ENCODE measurements at places on chromosomes 7 and 10. TPM values are rescaled to one million over a fixed set of nuclear protein-coding genes. Genes with fewer than 3 reads are reported as not detected.

AGMO gene
- under 0.01 TPM for total RNA-seq

PSAP gene
- total RNA-seq = 988 TPM

PRKRIP1 gene
- total RNA-seq = 15.4 TPM

GPRIN2 gene
- total RNA-seq = not detected

FBXW4 gene
- total RNA-seq = 13.6 TPM

VPS26A gene
- total RNA-seq = 30.3 TPM

PGAM1 gene
- total RNA-seq = 737 TPM

PNLIPRP3 gene
- total RNA-seq = under 0.01 TPM

SORCS1 gene
- 0.08 TPM for total RNA-seq

RSPH10B2 gene
- not detected for total RNA-seq

TRIP6 gene
- 103 TPM for total RNA-seq

CCDC3 gene
- 4.7 TPM for total RNA-seq

OPN1SW gene
- not detected for total RNA-seq

RPEL1 gene
- 0.13 TPM for total RNA-seq

MYL10 gene
- total RNA-seq = not detected

NCF1 gene
- total RNA-seq = not detected

BLNK gene
- total RNA-seq = not detected
